ENCODE measurements at places on chromosomes 3 and 15.
A peak's percentile ranks its signal among the peaks of the same experiment; 100 is the strongest.

GRCh38 chr15:89790661-89791060, 14.5 kb downstream of the MESP2 start:
- DNase-seq, result no peak

DNA sequence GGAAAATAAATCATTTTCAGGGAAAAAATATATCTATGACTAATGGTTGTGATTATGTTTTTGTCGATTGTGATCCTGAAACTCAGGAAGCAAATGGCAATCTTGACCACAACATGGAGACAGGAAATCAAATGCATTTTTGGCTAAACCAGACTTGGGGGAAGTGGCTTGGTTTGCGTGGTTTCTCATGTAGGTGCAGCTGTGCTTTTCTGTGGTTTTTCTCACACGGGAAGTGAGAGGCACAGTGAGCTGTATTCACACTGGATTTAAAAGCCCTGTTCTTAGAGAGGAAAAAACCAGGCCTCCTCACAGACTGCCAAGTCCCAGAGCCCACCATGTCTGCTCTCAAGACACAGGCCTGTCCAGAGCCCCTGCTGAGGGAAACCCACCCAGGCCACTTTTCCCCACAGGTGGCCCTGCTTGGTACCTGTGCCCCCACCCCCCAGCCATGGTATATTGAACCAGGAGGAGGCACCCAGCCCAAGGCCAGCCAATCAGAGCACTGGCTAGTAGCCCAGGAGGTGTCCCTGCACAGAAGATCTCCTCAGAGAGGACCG, 46.1 kb downstream of the BTD start:
- DNase-seq, result peak; percentile 99

DNA sequence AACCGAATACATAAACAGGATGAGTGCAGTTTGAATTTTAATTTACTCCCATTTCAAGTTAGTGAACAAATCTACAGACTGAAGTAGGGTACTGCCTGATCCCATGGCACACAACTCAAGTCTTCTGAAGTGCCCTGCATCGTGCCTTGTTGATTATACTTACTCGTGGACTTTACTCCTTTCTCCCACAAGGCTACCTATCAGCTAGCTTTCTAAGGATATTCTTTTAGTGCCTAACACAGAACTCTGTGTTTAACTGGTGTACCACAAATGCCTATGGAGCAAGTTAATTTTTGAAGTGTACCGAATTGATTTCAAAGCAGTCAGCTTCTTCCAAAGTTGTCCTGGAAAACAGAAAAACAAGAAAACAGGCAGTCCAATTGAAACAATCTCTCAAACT, 119.8 kb downstream of the TNIK start:
- DNase-seq, result no peak

GRCh38 chr15:77034695-77035489, 36.0 kb downstream of the TSPAN3 start:
- DNase-seq, result no peak

DNA sequence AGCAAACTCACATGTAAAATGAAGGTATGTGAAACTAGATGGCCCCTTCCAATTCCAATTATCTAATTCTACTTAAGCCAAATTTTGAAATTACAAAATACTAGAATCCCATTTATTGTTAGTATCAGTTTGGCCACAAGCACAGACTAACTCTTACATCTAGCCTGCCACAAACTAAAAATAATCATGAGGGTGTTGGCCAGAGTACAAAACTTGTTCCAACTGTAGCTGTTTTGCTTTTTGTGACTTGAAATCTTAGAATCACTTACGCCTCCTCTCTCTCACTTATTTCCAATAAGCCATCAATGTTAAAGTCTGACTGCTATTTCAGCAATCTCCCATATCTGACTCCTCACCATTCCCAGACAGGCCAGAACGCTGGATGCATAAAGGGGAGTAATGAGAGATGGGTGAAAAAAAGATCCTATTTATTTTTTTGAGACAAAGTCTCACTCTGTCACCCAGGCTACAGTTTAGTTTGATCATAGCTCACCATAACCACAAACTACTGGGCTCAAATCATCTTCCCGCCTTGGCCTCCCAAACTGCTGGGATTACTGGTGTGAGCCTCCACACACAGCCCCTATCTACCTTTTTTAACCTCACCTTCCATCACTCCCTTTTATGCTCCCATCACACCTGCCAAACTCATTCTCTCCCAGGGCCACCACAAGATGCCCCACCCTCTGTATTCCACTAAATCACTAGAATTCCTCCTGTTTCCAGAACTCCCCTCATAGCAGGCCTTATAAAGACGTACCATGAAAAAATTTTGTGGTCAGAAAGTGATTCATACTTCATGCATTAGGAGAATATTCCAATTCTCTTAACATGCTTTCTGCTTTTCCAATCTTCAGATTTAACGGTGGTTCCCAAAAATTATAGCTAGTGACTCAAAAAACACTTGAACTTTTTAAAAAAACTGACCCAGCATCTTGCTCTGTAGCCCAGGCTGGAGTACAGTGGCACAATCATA, 36.5 kb downstream of the ATOSA start:
- peak; percentile 62 for DNase-seq

GRCh38 chr3:31670722-31671121, 138.0 kb downstream of the STT3B start:
- no peak for DNase-seq

- DNase-seq, result no peak
Measured at GRCh38 chr3:171358881-171359198, 101.4 kb downstream of the TNIK start.

GRCh38 chr15:77582763-77583162, 49.9 kb downstream of the LINGO1 start:
- no peak for DNase-seq

DNA sequence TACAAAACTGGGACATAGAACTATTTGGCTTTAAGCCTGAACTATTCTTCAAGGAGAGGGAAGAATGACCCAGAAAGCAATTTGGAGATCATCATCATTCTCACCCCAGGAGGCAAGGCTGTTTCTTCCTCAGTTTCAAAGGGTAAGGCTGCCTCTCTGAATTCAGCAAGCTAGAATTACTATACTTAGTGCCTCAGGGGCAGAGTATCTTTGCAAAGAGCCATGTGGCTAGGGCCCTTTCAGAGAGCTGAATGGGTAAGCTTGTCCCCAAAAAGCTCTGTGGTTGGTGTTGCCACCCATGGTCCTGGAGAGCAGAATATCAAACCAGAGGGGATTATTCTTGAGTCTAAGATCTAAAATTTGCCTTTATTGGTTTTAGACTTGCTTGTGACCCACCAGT, 720.3 kb upstream of the ARPP21 start:
- no peak for DNase-seq

DNA sequence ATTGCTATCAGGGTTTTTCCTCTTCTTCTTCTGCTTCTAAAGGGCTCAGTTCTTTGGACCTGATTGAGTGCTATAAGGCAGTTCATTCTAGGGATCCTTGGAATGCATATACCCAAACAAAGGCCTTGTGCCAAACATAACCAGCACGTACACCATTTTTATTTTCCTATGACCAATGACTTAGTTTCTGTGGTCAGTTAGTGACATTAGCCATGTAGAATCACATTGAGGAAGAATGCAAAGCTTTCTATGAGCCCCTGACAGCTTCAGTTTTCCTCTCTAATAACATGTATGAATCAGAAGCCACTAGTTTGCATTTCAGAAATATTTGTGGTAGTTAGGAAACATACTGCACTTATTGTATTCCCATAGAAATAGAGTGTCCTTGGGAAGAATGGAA, 240.0 kb downstream of the THRB start:
- peak; percentile 80 for DNase-seq

DNA sequence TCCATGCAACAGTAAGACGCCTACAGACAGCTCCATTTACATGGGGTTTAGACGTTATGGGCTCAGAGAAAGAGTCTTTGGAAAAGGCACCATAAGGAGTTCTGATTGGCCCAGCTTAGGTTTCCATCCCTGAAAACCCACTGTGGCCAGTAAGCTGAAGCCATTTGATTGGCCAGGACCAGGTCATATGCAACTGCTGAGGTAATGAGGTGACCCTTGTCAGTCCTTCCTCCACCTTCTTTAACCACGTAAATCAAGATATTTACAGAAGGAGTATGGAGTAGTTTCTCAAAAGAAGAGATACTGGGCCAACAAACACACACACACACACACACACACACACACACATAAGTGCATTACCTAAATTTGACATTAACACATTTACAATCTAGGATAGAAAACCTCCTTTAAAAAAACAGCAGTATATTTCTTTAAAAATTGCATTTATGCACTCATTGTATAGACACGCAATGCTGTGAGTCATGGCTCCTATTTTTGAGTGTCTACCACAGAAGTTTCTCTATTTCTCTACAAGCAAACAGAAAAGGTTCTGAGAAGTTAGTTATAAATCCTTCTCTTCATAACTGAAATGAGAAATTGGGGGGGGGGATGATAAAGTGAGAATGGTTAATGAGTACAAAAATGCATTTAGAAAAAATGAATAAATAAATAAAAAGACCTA, 16.3 kb upstream of the MB21D2 start:
- no peak for DNase-seq

DNA sequence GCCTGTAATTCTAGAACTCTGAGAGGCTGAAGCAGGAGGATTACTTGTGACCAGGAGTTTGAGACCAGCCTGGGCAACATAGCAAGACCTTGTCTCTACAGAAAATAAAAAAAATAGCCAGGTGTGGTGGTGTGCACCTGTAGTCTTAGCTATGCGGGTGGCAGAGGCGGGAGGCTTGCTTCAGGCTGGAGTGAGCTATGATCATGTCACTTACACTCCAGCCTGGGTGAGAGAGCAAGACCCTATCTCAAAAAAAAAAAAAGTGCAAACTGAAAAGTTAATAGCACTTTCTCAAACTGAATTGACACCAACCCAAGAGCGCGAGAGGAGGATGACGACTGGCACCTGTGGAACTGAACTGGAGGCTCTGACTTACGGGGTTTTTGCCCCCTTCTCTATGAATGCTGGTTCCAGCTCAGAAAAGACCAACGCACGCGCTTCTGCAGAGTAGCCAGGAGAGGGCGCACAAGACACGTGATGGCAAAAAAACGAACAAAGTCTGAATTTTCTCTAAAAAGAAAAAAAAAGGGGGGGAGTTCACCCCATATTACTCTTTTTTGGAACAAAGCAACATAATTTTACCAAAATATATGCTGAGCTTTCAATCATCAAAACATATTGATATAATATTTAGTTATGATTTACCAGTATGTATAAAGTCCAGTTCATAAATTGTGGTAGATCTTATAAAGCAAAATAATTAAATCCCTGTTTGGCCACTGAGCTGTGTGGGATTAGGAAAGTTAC, 23.7 kb downstream of the CFAP92 start:
- peak; percentile 39 for DNase-seq

DNA sequence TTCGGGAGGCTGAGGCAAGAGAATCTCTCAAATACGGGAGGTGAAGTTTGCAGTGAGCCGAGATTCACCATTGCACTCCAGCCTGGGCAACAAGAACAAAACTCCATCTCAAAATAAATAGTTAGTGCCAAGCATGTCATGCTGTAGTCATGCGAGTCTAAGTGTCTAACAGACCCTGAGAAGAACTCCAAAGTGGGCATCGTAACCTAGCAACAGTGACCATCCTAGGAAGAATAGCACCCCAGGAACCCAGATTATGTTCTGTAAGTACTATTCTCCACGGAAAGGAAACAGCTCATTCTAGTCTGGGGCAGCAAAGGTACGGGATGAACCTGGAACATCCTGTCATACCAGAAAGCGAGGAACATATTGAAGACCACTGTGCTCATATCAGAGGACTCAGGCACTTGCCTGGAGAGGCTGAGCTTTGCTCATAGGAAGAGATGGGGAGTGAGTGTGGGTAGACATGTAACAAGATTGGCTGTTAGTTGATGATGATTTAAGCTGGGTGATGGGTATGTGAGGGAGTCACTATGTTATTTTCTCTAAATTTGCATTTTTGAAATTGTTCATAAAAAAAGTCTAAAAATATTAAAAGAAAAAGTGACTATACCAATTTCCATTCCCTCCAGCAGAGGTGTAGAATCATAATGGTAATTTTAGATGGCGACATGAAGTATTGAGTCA, 31.7 kb downstream of the BCL2L10 start:
- no peak for DNase-seq

DNA sequence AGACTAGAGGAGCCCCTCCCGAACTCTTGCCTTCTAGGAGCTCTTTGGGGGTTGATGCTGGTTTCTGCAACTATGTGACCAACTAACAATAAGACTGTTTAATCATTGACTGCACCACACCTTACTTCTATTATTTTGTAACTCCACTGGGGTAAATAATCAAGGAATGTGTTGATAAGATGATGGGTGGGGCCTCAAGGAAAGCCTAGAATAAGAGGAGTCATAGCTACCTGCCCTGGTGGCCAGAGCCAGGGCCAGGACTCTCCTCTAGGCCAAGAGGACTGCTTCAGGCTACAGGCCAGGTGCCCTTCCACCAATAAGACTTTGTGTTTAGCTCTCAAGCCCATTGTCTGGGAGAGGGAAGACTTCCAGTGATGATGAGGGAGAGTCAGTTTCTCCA, 41.2 kb upstream of the PIAS1 start:
- DNase-seq, result no peak

GRCh38 chr3:131067983-131068382, 41.3 kb downstream of the NEK11 start:
- DNase-seq, result no peak

DNA sequence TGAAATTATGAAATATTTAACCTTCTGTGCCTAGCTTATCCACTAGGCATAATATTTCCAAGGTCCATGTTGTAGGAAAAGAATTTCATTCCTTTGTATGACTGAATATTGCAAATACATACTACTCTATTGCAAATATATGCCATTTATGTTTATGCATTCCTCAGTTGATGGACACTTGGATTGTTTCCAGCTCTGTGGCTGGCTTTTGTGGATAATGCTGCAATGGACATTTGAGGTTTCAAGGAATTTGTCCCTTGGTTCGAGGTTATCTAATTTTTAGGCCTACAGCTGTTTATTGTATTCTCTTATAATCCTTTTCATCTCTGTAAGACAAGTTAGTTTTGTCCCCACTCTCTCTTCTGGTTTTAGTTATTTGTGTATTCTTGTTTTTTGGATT, 7.7 kb upstream of the AADACL2 start:
- DNase-seq, result peak; percentile 54

DNA sequence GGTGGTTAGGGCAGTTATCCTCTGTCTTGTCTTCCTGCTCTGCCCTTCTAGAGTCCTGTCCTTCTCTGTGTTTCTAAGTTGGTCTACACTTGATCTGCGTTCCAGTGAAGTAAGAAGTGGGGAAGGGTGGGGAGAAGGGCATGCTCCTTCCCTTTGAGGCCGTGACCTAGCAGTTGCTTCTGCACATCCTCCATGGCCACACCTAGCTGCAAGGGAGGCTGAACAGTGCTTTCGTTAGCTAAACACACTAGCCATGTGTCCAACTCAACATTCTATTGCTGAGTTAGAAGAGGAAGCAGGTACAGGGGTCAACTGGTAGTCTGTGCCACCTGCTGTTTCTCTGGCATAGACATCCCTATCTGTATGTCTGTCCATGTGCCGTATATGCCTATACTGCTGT, 94.5 kb downstream of the LARS2 start:
- DNase-seq, result no peak

DNA sequence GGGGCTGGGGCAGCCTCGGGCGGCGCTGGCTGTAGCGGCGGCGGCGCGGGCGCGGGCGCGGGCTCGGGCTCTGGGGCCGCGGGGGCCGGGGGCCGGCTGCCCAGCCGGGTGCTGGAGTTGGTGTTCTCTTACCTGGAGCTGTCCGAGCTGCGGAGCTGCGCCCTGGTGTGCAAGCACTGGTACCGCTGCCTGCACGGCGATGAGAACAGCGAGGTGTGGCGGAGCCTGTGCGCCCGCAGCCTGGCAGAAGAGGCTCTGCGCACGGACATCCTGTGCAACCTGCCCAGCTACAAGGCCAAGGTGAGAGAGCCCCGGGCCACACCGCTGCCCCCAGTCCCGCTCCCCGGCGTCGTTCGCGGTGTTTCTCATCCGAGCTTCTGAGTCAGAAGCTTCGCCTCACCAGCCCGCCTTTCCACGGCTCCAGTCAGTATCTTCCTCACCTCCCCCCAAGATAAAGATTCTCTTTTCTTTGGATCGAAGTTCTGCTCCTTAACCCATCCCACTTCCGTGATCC, 600 bp downstream of the FBXO45 start:
- peak; percentile 30 for DNase-seq

All from RPMI7951 (cell line).